Stimulated activated naive B cell treated with anti-CD40 and anti-IgM and Interleukin-4, amounts not matched to agents 10 μg/mL and 1 μg/mL and 100 μg/mL, for 72 hours (primary cell): ENCODE measurements at places on chromosomes 7 and 10.

GRCh38 chr10:49106451-49106850, 8.9 kb downstream of the VSTM4 start:
- no peak for DNase-seq

DNA sequence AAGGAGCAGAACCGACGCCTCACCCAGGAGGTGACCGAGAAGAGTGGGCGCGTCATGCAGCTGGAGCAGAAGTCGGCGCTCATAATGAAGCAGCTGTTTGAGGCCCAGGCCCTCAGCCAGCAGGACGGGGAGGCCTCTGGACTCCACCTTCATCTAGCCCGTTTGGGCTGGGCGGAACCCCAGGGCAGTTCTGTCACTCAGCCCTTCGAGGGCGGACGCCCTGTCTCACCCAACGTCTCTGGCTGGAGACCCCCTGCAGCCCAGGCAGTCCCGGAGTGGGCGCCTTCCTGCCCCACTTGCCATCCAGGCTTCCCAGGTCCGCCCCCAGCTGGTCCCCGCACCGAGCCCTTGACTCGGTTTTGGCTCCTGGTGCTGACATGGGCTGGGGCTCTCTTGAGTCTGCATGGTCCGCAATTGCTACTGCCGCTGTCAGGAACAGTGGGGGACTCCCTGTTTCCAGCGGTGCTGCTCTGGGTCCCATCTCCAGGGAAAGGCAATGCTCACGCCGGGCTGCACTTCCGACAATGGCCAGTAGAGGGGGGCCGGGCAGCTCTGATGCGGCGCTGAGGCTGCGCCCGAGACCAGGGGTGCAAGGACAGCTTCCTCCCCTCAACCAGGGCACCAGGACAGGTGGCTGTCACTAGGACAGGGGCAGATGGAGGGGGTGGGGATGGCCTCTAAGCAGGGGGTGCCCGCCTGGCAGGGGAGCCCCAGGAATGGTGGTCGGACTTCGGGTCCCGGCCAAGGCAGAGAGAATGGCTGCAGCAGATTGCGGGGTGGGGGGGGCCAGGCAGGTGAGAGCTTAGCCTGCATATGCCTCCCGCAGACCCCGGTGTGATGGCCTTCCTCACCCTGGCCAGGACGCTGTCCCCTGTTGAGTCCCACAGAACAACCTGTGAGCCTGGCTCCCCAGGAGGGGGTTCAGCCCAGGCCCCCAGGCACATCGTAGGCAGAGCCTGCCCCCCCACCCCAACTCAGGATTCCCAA, 71.2 kb upstream of the KCTD7 start:
- DNase-seq, result peak; percentile 41

- DNase-seq, result no peak
Measured at GRCh38 chr10:72001033-72001395, 36.8 kb downstream of the CHST3 start.

DNA sequence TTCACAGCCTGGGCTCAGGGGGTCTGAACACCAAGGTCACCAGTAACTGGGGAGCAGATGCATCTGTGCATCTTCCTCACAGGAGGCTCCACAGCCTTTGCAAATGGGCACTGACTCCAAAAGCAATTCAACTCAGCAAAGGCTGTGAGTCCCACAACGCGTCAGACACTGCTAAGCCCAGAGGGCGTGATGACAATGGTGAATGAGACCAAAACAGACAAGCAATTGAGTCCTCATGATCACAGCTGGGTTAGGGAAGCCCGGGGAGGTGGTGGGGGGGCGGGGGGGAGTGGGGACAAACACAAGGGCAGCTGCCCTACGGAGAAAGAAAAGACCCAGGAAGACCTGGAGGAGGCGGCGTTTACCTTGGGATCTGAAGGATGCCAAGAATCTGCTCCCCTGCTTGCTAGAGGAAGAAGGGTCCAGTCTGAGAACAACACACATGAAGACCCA, 61.6 kb upstream of the RNF32 start:
- DNase-seq, result no peak

DNA sequence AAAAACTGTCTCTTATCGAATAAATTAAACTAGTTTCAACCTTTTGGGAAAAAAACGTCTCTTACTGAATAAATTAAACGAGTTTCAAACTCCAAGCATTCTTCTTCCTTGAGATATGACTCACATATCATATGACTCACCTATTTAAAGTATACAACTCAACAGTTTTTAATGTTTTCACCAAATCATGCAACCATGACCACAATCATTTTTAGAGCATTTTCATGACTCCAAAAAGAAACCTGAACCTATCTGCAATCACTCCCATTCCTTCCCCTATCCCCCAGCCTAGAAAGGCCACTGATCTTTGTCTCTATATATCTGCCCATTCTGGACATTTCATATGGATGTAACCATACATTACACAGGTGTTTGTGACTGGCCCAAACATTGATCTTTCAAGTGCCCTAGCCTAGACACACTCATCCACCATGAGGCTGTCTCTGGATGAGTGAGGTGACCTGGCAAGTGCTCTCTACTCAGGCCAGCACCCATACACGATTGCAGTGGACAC, 115.3 kb downstream of the PIP4K2A start:
- DNase-seq, result no peak
